Substantia nigra (tissue), 51 donors: ENCODE measurements at places on chromosomes 2 and 18.
A peak's percentile ranks its signal among the peaks of the same experiment; 100 is the strongest.

DNA sequence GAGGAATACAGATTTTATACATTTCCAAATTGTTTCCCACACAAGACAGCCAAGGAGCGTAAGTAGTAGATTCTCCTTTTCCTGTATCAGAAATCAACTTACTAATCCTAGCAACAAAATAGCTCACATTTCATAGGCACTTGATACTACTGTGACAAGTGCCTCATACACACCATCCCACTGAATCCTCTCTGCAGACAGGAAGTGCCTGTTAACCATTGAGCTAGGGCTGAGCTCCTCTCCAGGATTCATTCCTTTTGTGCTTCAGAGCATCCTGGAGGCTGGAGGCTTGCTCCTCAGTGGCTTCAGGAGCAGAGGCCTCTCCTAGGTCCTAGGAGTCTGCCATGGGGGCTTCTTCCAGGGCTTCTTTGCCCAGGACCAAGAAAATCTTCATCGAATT lies 20.8 kb upstream of the ZNF396 start:
- DNase-seq: no peak

GRCh38 chr2:207828361-207829057 lies 58.8 kb upstream of the FZD5 start:
- no peak for DNase-seq

DNA sequence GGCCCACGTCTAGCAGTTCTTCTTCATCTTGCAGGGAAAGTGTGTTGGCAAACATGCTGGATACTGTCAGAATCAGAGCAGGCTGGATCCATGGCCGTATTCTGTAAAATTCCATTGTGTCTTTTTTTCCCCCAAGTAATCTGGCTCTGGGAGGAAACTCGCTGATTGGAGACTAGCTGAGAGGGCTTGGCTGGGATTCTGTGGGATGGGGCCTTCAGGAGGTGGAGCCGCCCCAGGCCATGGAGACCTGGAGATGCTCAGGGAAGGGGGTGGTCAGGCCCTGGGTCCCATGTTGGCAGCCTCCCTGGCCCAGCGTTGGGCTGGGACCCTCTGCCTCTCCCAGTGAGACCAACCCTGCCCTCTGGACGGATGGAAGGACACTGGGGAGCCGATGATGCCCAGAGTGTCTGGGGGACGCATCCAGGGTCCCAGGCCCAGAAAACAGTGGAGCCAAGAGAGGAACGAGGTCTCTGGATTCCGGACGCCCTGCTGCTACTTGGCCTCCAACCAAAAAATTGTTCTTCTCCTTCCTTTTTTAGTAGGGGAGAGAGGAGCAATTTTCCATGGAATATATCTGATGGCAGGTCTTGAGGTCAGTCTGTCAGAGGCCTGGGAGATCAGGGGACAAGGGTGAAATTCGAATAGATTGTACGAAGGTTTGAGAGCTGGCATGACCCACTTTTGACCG lies 114.5 kb downstream of the AGAP1 start:
- DNase-seq: no peak

DNA sequence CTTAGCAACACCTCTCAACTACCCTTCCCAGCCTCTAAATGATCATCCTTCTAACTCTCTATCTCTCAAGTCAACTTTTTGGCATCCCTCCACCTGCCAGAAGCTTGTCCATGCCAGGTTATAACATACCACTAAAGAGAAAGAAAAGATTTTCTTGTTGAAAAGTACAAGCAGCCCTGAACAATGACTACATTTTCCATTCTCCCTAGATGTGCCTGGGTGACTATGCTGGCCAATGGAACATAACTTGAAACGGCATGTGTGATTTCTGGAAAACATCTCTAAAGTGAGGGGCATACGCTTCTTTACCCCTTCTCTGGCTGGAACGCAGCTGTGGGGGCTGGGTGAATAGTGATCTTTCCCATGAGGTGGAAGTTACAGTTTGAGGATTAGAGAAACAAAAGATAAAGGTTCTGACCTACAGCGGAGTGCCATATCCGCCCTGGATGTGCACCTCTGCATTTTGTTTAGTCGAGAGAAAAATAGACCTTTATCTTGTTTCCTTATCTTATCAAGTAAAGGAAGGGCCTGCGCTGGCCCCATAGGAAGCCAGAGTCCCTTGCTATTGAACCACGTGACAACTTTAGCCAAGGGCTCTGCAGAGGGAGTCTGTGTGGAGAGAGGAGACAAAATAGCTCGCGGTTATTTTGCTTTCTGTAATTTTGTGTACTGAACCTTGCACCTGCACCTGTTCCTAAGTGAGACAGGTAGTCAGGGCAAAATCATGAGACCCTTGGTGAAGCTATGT lies 436.8 kb downstream of the TGIF1 start:
- no peak for DNase-seq

- DNase-seq: no peak
Measured at GRCh38 chr2:216327447-216327935, 44.8 kb downstream of the MARCHF4 start.

DNA sequence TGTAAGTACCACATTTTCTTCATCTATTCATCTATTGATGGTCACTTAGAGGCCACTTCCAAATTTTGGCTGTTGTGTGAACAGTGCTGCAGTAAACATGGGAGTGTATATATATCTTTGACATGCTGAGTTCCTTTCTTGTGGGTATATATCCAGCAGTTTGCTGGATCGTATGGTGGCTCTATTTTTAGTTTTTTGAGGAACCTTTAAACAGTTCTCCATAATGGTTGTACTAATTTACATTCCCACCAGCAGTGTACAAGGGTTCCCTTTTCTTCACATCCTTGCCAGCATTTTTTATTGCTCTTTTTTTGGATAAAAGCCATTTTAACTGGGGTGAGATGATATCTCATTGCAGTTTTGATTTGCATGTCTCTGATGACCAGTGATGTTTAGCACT lies 7.3 kb upstream of the ATP5MC3 start:
- no peak for DNase-seq

DNA sequence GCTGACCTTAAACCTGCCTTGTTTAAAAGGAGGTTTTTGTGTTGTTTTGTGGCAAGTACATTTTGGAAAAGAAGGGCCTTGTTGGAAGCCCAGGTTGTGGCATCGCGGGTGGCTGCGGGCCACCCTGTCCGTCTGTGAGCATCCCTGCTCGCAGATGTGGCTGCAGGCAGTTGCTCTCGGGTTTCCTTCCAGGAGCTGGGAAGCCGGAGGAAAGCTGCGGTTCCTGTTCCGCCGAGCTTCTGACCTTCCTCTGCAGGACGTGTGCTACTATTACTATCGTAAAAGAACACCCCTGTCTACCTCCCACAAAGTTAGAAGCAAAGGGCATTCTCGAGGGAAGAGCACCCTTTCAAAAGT lies 766 bp downstream of the MFF start:
- DNase-seq: peak; percentile 37

DNA sequence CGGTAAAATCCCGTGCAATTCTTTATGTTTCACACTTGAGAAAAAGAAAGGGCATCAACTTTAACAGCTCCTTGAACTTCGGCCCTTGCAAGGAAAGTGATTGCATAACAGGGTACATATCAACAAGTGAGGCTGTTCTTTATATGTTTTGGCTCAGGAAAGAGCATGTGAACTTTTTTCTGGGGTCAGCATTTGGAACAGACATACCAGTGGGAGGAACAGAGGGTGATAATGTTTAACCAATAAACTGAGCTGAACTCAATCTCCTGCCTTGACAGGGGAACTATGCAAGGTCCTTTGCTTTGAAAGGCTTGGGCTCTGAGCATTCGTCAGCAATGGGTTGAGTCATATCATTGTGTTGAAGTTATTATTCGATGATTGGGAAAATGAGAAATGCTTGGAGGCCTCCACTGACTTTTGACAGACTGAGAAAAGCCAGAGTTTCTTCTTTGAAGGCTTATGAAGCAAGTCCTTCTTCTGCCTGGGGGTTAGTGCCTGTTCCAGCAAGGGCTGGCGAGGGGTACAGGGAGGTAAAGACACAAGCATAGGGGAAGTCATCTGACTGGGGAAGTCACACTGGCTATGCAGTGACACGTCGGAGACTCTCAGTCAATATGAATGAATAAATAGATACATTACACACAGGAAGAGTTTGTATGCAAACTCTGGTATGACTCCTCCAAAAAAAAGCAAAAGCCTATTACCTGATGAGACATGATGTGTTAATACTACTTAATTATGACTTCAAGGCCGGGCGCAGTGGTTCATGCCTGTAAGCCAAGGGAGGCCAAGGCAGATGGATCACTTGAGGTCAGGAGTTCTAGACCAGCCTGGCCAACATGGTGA lies 57.2 kb downstream of the CYB5A start:
- no peak for DNase-seq

DNA sequence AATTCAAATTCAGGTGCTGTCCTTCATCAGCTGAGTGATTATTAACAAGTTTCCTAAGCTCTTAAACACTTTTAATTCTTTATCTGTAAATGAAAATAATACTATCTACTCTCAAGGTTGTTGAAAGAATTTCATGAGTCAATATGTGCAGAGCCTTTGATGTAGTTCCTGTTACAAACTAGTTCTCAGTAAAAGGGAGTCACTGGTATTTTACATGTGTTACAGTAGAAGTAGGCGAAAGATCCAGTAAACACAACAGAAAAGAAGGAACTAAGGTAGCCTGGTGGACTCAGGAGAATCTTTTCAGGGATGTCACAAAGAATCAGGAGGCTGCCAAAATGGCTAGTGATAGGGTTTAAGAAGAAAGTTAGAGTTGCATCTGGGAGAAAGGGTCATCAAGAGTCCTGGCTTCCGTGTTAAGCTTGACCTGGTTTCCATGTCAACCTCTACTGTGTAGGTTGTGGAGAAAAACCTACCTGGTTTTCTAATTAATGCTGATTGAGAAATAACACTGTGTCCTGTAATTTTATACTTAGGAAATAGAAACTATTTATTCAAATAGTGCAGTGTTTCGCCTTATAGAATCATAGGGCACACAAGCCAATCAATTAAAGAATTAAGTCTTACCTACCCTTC lies 58.3 kb upstream of the TRIB2 start:
- DNase-seq: no peak

DNA sequence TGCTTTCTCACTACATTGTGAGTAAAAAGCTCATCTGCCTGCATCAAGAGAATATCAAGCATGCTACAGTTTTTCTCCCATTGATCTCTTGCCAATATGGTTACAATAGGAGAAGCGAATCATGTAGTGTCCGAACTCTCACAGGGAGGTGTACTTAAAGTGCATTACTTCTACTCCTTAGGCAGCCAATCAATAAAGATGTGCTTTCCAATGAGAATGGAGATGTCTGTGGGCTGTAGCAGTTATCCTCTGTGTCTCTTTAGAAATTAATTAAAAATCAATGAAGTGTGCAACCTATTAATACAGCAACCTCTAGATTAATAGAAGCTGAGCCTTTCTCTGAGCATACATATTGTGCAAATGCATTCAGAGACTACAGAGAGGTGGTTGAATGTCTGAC lies 883.7 kb downstream of the CPS1 start:
- no peak for DNase-seq

DNA sequence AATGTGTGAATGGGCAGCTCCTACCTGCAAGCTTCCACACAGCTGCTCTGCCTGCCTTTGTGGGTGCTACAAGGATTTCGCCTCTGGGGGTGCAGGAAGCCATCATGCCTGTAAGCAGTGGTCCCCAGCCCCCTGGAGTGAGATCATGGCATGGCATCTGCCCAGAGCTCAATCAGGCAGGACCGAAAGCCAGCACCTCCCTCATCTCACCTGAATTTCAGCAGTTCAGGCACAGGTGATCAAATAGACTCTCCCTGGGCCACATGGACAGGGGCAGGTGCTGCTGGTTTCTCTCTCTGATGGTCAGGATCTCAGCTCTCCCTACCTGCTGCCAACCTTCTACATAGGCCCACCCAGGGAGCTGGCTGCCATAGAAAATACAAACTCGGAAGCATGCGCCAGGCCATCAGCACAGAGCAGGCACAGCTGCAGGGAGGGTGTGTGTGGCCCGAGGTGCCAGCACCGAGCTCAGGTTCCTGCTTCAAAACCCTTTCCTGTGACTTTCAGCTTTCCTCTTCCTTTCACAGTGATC lies 133.2 kb upstream of the ID2 start:
- no peak for DNase-seq

- DNase-seq: no peak
Measured at GRCh38 chr18:62996566-62996965, 281.2 kb downstream of the PHLPP1 start.
